ENCODE measurements at places on chromosomes 2 and 18.

- DNase-seq, result no peak
Observed at GRCh38 chr2:181674461-181674860, 5.9 kb downstream of the NEUROD1 start.

DNA sequence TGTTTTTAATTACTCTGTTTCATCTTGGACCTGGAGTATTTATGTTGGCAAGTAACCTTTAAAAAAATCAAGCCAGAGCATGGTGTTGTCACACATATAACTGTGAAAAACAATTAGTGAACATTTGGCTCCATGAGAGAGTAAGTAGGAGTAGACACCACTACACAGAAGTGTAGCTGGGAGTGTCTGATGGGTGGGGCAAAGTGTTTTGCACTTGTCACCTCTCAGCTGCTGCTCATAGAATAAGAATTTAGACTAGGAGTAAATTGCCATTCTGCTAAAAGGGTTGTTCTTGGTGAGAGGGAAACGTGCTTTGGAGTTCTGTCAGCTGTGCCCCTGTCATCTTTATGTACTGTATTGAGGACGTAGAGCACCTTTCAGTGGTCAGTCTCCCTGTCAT, 114.5 kb downstream of the TTC27 start:
- DNase-seq, result no peak

- no peak for DNase-seq
Observed at GRCh38 chr2:223789423-223789822, 48.0 kb downstream of the AP1S3 start.

DNA sequence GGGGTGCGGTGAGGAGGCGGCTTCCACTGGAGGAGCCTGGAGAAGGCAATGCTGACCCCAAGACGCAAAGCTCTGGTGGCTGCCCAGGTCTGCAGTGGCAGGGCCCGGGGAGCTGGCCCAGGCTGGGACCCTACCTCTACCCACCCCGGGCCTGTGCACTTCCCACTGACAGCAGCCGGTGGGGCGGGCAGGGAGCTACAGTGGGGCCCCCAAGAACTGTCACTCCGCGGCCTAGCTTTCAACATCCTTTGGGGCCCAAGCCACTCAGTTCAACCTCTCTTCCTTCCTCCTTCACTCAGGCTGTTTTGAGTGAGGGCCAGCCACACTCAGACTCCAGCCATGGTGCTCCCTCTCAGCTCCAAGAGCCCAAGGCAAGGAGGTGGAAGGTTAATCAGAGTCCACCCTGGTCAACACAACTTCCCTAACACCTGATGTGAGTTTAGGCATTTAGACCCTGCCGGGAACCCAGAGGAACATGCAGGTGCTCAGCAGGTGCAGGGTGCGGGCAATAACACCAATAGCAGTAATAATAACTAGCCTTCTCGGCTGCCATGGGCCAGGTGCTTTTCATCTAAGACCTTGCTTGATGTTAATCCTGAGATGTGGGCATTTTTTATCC, 93.6 kb downstream of the ZFP36L2 start:
- DNase-seq, result no peak

GRCh38 chr18:24702001-24702515, 241.6 kb downstream of the HRH4 start:
- no peak for DNase-seq

GRCh38 chr2:165563468-165564225, 94.1 kb downstream of the CSRNP3 start:
- no peak for DNase-seq

- no peak for DNase-seq
Observed at GRCh38 chr2:1591978-1592907, 152.1 kb downstream of the PXDN start.
